Left cardiac atrium (tissue), 4 donors: ENCODE measurements at places on chromosomes 3 and 15.
A peak's percentile ranks its signal among the peaks of the same experiment; 100 is the strongest.

GRCh38 chr15:92930776-92931175 lies 30.7 kb downstream of the CHD2 start:
- no peak for DNase-seq

DNA sequence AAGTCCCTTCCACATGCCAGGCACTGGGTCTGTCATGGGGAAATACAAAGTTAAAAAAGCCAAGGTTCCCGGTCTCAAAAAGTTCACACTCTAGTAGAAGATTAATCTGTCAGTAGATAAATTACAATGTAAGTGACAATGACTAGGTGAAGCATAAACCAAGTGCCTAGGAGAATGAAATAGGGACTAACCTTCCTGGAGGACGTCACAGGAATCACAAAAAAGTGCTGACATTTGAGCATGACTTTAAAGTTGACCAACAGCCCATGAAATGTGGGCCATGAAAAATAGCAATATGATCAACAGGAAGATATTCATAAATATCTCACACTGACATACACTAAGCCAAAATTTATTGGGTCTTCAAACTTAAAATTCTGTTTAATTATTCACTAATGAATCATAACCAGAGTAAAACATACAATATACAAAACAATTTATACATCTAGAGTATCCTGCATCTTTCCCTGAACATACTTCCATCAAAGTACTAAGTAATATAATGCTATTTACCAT lies 20.0 kb downstream of the COPS2 start:
- no peak for DNase-seq

GRCh38 chr3:133475245-133476010 lies 75.6 kb downstream of the BFSP2 start:
- DNase-seq: no peak

- DNase-seq: peak; percentile 53
These were observed 35.6 kb upstream of the FAM107A start for GRCh38 chr3:58612830-58613229.

DNA sequence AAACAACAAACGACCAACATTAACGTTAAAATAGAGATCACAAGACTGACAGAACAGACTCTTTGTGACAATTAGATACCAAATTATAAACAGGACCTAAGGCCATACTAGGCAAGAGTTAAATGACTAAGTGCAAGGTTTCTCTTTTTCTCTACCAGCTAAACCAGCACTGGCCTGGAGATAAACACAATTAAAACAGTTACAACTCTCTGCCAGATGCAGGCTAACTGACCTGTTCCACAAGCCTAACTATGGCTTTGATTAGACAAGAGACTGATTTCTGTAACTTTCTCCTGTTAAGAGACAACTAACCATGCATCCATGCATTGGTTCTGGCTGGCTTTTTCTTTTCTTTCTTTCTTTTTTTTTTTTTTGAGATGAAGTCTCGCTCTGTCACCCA lies 1.6 kb upstream of the ARL8B start:
- no peak for DNase-seq

GRCh38 chr3:34229876-34230275 lies 431.4 kb downstream of the PDCD6IP start:
- no peak for DNase-seq

- DNase-seq: no peak
These were observed 52.3 kb upstream of the HACD2 start for GRCh38 chr3:123637131-123637530.

- no peak for DNase-seq
These were observed 10.6 kb upstream of the RFX7 start for GRCh38 chr15:56254265-56254664.

- DNase-seq: no peak
These were observed 39.4 kb downstream of the VGLL4 start for GRCh38 chr3:11604139-11604892.

DNA sequence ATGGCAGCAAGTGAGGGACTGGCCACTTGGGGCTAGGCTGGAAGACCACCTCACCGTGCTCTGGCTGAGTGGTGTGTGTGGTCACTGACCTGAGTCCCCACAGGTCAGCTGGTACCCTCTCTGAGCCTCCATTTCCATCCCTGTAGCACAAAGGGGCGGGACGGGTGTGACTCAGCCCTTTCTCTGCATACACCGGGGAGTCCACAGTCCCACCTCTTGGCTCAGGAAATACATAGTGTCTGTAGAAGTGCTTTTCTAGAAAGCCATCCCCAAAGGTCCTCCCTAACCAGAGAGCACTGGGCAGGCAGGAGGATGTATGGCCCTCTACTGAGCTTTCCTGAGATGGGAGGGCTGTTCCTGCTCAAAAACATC lies 27.2 kb downstream of the WNT7A start:
- DNase-seq: no peak

DNA sequence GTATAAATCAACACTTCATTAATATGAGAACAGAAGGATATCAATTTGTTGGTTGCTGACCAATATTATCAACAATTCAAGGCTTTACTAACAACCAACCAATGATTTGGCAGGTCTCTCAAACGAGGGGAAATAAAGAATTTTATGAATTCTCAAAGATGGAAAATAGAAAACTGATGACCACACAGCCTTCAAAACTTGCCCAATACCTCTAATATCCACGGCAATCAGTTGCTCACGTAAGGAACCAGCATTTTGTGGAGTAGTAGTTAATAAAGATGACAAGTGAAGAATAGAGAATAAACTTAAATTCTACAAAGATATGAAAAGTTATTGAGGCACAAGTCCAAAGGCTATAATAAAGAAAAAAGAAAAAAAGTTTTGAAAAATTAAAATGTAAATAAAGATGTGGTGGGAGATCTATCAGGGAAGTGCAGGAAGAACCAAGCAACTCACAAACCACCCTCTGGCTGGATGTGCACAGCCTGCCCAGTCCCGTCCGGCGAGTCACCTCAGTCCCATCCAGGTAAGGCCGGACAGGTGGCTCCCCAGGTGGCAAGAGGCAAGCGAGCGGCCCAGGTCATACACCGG lies 808 bp downstream of the GK5 start:
- DNase-seq: no peak

- DNase-seq: no peak
These were observed 86.9 kb upstream of the RASGRP1 start for GRCh38 chr15:38651328-38652038.

GRCh38 chr3:194492001-194492400 lies 5.2 kb upstream of the ATP13A3 start:
- no peak for DNase-seq

DNA sequence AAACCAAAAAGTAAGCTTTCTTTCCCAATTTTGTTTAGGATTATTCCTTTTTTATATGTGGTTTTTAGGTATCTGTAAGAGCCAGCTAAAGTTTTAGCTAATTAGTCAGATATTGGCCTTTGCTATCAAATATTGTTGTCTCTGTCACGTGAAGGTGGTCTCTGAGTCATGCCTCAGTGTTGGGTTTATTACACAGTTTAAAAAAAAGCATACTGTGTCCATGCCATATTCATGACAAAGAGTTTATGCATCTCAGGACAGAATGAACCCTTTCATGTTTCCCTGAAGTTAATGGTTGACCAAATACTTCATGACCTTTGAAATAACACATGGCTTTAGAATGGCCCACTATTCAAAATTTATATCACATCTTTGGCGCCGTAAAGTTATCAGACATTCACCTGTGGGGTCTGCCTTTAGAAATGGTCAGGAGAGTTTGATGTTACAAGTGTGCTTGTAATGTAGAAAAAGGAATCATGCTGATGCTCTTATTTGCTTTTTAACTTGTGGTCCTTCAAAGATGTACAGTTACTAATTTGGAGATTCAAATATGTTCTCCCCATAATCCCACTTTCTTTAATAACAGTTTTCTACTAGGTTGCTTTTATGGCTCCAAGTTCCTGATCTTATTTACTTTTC lies 101.5 kb downstream of the MYRIP start:
- DNase-seq: no peak

GRCh38 chr15:63551400-63551799 lies 45.8 kb upstream of the FBXL22 start:
- no peak for DNase-seq

- DNase-seq: no peak
These were observed 81.8 kb upstream of the NANOGP8 start for GRCh38 chr15:35166730-35167359.

GRCh38 chr15:45376300-45376928 lies 1.9 kb downstream of the GATM start:
- DNase-seq: no peak

DNA sequence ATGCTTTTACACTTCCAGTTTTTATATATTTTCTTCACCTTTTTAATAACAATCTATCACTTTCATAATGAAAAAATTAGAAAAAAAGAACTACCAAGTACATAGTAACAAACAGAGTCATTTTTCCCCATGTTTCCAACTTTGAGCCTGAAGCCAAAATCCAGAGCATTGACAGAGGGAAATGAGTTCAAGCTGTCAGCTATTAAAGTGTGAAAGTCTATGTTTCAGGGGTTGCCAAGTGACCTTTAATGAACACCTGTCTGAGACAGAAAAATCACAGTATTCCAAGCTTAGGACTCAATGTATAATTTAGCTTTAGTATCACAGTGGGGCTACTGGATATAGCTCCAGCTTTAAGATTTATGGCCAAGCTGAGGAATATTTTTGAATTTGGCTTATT lies 128.3 kb upstream of the GADL1 start:
- DNase-seq: no peak

DNA sequence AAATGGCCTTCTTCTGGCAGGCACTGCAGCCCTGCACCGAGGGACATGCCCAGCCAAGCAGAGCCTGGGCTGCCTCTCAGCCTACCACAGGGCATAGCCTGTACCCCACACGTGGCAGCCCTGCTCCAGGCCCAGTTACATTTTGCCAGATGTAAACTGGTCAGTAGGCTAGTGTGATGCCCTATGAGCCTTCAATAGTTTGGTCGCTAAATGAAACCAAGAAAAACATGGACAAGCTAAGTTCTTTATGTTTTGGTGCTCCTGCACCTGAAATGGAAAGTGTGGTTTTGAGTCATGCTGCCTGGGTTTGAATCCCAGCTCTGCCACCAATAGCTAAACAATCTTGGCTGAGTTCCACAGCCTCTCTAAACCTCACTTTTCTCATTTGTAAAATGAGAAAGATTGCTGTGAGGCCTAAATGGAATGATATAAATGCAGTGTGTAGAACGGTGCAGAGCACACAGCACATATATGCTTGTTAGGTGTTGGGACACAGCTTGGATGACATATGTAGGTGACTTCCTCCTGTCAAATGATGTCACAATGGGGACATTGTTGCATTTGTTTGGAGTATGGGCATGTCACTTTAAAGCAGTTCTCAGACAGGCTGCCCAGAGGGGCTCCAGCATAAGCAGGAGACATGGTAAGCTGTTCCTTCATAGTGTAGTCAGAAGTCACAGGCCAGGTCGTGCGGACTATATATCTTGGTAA lies 57.4 kb downstream of the ZBTB38 start:
- no peak for DNase-seq

DNA sequence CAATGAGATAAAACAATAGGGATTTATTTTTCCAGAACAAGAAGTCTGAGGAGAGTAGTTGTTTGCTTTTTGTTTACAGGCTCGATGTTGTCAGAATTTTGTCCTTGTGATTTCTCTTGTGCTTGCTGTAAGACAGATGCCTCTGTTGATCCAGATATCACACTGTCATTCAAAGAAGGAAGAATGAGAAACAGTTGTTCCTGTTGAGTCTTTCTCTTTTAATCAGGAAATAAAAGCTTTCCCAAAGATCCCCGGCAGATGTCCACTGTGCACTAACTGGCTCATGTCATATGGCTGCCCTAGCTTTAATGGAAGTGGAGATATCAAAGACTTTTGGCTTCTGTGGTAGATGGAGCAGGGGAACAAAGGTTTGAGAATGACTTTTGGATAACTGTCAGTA lies 6.8 kb downstream of the SERPINI1 start:
- no peak for DNase-seq

DNA sequence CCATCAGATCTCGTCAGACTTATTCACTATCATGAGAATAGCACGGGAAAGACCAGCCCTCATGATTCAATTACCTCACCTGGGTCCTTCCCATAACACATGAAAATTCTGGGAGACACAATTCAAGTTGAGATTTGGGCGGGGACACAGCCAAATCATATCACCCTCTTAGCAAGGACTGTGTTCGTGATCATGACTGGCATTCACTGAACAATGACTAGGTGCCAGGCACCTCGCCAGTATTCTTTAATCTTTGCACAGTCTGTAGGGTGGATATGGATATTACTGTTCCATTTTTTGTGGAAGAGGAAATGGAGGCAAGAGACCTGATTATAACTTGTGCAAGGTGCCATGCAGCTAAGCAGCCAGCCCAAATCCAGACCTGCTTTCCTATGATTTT lies 77.5 kb downstream of the IGF1R start:
- DNase-seq: no peak

GRCh38 chr3:142896201-142896755 lies 7.4 kb upstream of the PCOLCE2 start:
- no peak for DNase-seq

DNA sequence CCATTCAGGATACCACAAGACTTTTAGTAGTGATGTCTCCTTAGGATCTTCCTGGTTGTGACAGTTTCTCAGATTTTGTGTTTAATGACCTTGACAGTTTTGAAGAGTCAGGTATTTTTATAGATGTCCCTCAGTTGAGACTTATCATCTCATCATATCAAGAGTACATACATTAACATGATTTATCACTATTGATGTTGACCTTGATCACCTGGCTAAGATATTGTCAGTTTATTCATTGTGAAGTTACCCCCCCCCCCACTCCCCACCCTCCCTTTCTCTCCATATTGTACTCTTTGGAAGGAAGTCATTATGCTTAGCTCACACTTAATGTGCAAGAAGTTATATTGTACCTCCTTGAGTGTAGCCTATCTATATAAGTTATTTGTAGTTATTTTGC lies 42.9 kb downstream of the MGA start:
- DNase-seq: no peak

- no peak for DNase-seq
These were observed 607.9 kb upstream of the KCNMB2 start for GRCh38 chr3:177928172-177928873.

DNA sequence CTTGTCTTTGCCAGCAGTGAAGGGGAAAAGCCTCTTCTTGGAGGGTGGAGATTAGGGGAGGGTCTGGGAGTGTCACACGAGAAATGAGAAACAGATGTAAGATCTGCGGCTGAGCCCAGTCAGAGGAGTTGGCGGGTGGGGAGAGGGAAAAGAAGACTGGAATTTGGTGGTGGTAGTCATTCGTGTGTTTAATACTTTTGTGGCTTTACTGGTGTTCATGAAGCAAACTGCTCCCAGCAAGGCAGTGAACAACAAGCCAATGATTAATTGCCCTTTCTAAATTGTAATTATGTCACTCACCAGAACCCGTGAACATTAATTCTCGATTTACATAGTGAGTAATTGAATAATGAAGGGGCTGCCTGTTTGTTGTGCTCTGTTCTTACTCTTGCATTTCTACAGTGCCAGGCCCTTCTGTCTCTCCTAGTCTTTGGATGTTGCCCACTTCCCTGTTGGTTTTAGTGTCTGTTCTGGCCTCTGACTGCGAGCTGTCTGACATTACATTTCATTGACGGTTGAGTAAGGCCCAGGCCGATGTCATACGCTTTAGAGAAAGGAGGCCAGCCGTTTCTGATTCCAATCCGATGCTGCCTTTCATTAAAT lies 78.0 kb downstream of the CHCHD6 start:
- DNase-seq: no peak

- DNase-seq: no peak
These were observed 654.5 kb upstream of the CFAP20DC start for GRCh38 chr3:59704292-59704691.

- peak; percentile 75 for DNase-seq
These were observed 1.4 kb downstream of the FYTTD1 start for GRCh38 chr3:197750858-197751737.

- no peak for DNase-seq
These were observed 951 bp downstream of the TARS3 start for GRCh38 chr15:101723171-101723873.

GRCh38 chr3:63926309-63926708 lies 14.1 kb upstream of the SCAANT1 start:
- no peak for DNase-seq
